Dermis microvascular lymphatic vessel endothelial cell (primary cell): ENCODE measurements at places on chromosomes 4 and X.

- DNase-seq, result no peak
Measured at GRCh38 chrX:18677161-18677869, 5.4 kb upstream of the RS1 start.

DNA sequence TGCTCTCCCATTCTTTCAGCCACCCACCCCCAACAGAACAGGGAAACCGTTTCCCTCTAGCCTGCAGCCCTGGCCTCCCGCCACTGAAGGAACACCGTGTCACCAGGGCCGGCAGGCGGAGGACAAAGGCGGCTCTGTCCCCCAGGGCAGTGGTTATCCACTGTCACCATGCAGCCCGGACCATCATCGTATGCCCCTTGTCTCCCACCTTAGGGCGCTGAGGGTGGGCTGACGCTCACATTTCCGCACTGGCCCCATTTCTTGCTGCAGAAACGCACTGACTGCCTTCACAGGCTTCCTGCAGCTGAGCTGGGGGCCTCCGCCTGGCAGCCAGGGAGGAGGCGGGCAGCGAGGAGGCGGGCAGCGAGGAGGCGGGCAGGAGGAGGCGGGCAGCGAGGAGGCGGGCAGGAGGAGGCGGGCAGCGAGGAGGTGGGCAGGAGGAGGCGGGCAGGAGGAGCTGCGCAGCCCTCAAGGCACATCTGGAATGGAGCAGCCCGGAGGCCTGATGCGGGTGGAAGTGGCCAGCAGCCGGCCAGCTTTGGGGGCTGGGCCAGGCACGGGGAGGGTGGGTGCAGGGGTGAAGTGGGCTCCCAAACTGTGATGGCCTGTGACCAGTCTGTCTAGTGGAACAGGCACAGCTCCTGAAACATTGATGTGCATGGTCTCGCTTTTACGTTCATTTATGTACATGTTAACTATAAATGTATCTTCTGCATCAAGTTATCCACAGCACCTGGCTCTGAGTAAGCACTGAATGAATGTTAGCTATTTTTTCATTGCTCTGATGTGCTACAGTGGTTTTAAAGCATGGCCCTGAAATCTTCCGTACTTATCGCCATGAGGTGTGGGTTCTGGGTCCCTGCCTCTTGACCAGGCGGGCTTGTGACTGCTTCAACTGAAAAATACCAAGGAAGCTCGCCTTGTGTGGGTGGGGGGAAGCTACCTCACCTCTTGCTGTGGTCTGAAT lies 20.6 kb upstream of the KIAA0232 start:
- no peak for DNase-seq

DNA sequence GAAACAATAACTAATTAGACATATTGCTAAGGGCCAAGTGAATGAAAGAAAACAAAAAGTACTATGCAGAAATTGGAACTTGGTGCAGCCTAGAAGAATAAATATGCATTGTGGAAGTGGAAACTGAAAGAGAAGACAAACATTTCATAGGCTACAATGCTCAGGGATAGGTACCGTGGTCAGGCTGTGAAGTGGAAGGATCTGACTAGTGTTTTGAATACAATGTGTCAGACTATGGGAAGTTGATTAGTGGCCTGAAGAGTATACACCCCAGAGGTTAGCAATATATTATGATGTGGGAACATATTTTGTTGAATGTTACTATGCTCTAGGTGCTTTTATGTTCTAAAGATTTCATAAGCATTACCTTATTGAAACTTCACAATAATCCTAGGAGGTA lies 36.8 kb downstream of the GPRIN3 start:
- no peak for DNase-seq

DNA sequence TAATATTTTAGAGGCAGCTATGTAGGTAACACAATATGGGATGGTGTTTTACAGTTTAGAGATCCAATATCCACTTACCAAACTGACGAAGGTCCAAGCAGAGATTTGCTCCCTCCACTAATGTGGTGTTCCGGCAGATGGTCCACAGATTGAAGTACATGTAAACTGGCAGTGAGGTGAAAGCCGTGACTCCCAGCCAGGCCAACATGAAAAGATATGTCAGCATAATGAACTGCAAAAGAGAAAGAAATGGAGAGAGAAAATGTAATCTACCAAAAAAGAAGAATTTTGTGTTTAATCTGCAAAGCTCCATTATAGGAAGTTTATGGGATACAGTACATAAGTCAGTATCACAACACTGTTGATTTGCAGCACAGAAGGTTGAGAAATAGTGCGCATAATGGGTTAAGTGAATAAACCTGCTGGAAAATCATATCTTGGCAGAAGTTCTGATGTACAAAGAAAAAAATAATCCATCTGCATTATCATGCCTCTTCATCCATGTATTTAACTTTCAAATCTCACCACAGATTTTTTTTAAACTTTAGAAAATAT lies 160.2 kb downstream of the GPM6A start:
- DNase-seq, result no peak

DNA sequence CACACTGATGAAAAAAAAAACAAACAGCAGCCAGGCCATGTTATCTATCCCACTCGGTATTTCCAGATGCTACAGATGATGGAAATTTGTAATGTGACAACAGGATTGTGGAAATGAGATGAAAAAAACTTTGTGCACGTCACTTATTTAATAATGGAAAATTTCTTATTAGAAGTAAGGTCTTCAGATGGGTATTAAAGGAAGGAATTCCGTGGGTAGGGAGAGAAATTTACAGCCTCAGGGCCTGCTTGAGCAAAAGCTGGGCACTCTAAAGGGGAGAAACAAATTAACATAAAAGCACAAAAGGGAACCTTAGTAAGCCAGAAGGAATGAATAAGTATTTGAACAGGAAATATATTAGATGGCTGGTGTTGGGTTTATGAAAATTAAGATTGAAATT lies 4.2 kb upstream of the PKD2 start:
- DNase-seq, result no peak

DNA sequence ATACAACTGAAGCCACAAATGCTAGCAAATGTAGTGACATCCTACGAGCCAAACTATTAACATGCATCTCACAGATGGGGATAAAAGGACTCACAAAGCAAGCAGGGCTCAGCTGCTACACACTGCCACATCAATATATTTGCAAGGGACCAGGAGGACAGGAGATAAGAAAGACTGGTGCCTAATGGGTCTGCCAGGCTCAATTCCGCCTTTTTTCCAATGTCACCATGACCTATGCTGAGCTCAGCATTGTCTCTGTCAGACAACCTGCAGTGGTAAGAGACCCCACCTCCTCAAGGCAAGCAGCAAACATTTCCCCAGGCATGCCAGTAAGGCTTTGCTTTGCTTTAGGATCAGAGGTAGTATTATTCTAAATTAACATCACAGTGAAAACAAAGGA lies 435 bp downstream of the DCX start:
- no peak for DNase-seq

GRCh38 chr4:77232653-77233052 lies 75.6 kb downstream of the CCNG2 start:
- no peak for DNase-seq

GRCh38 chr4:150382028-150382427 lies 199.9 kb upstream of the MAB21L2 start:
- DNase-seq, result no peak

DNA sequence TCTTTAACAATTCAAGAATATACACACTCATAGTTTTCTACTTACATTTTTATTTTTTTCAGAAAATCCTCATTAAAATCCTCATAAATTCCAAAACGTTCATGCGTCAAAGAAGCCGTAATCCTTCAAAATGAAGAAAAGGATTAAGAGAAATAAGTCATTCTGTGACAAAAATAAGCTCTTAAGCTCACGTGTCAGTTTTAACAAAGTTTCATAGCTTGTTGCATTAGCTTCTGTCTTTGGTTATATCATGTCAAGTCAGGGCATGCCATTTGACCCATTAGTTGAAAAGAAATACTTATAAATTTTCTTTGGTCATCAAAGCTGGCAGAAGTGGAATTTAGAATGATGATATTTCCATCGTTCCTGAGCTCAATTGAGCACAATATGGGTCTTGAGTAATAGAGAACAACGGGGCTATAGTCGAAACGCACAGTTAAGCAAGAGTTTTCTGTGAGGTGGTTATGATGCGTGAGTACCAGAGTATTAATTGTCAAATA lies 185.2 kb upstream of the CTSO start:
- no peak for DNase-seq

DNA sequence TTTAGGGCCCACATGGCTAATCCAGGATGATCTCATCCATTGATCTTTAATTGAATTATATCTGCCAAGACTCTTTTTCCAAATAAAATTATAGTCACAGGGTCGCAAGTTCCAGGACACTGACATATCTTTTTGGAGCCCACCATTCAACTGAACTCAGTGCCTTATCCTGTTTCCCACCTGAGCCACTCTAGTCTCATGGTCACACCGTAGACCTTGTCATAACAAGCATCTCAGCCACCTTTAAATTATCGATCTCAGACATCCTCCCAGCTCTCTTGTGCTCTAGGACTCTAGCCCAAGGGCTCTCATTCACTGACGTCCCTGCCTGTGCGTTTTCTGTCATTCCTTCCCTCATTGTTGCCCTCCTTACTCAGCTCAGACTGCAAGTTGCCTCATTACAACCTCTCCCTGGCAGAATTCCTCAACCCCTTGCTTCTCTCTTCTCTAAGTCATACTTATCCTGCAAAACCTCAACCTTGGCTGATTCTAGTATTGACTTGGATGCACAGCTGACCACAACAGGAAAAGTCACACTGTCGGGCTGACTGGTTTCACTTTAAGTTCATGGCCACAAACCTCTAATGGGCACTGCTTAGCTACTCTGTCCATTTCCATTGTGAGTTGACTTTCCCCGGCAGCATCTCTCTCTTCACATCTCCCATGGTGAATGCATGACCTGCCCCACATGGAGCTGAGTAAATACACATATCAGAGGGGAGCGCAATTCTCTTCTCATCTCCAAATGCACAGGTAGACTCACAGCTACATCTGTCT lies 91.0 kb upstream of the TRIM2 start:
- no peak for DNase-seq

- DNase-seq, result no peak
Measured at GRCh38 chrX:15989716-15990115, 133.6 kb upstream of the GRPR start.

DNA sequence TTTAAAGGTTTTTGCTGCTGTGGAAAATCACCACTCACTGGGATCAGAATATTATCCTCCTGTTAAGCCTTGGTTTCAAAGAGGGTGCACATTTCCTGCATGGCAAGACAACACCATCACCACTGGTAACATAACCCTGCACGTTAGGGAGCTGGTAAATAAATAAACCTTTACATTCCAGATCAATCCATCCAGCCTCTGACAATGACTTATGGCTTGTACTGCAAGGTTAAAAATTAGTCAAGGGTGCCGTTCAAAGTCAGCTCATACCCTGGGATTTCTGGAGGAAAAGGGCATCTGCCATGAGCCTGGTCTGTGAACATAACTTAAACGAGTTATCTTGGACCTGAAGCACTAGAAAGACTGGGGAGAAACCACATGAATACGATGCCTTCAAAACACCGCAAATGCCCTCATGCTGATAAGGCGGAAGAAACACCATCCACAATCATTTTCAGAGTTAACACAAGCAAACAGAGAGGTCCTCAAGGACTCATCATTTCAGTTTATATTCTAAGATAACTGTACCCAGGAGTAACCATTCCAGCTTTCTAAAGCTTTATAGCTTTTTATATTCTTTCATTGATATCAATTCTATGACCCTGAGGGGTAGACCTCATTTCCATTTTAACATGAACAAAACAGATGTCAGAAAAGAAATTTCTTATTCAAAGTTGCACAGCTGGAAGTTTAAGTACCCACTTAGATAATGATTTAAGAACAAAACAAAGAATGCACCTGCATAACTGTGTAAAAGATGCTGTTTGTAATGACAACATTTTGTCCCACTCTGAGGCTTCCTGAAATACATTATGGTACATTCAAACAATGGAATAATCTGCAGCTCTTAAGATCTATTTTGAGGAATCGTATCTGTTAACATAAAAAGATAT lies 103.1 kb downstream of the NPNT start:
- DNase-seq, result no peak

DNA sequence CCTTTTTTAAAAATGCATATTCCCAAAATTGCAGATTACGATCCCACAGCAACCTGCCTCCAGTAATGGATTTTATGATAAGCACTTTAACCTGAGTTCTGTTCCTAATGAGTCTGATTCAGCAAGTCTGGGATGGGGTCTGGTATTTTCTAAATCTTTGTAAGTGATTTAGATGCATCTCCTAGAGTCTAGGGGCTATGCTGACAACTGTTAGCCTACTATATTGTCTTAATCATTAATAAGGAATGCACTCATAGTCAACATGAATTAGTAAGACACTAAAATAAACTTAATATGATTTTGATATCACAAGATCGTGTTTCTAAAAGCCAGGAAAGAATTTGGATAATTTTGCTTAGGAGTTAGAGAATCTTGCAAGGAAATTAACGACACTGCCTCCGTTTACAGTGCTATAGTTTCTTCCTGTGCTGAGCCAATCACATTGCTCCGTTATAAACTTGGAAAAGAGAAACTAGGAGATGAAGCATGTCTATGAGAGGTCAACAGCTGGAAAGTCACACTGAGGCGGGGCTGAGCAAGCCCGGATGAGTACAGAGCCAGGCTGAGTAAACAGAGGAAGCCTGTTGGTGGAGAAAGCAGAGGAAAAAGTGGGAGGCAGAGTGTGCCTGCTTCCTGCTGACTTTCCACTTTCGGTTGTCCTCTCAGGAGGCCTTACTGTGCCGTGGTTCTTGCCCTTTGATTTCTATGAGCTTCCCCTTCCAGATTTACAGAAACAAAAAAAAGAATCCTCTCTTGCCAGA lies 5.4 kb downstream of the SCARB2 start:
- peak; percentile 94 for DNase-seq

DNA sequence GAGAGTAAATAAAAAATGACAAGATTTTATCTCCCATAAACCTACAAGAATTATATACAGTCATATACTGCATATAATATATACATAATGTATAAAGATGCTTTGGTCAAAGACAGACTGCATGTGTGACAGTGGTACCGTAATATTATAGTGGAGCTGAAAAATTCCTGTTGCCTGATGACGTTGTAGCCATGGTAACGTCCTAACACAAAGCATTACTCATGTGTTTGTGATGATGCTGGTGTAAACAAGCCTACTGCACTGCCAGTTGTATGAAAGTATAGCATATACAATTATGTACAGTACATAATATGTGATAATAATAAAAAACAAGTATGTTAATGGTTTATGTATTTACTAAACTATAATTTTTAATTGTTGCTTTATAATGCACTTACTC lies 245.2 kb upstream of the CENPE start:
- DNase-seq, result no peak

DNA sequence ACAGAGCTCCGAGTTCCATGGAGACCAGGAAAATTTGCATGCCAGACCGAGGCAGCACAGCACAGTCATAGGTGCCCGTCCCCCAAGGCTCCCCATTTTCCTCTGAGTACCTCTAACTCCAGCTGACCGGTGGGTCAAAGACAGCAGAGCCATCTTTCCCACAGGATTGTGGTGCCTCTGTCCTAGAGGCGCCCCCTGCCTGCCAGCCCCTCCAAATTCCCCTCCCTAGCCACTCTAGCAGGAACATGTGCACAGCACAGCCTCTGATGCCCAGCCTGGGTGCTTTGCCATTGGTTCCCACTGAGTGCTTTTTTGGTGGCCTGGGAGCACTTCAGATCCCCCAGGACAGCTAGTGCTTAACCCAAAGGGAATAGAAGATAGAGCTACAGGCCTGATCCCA lies 368.5 kb upstream of the PABPC5 start:
- no peak for DNase-seq
